Astrocyte (in vitro differentiated cells and primary cell): ENCODE measurements at places on chromosomes 16 and 17. TPM values are rescaled to one million over a fixed set of nuclear protein-coding genes. Genes with fewer than 3 reads are reported as not detected.

- no peak overlapping the region for H3K27ac ChIP-seq
- no peak overlapping the region for H3K4me3 ChIP-seq
- peaks cover 12% of the 10 kb centered on the region for H3K4me1 ChIP-seq
- H3K36me3 ChIP-seq, result no peaks in the 10 kb centered on the region
Measured at GRCh38 chr17:81453712-81454111, 58.5 kb downstream of the BAHCC1 start.

DNA sequence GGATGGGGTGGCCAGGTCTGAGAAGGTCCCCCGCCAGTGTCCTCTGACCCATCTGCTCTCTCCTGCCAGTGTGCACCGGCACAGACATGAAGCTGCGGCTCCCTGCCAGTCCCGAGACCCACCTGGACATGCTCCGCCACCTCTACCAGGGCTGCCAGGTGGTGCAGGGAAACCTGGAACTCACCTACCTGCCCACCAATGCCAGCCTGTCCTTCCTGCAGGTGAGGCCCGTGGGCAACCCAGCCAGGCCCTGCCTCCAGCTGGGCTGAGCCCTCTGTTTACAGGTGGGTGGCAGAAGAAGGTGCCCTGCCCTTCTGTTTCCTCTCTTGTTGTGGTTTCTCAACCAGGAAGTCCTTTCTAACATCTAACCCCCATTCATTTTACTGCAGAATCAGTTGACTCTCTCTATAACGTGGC is 7.1 kb downstream of the ERBB2 start:
- H3K27ac ChIP-seq, result no peak overlapping the region
- no peak for DNase-seq

GRCh38 chr16:47787696-47788095 is 326.6 kb downstream of the PHKB start:
- no peak overlapping the region for H3K4me3 ChIP-seq
- H3K4me1 ChIP-seq, result no peaks in the 10 kb centered on the region
- H3K27me3 ChIP-seq, result peaks cover 2% of the 10 kb centered on the region
- no peak overlapping the region for H3K27ac ChIP-seq
- DNase-seq, result peak; percentile 17

- H3K27me3 ChIP-seq, result peaks cover 19% of the 10 kb centered on the region
- no peaks in the 10 kb centered on the region for H3K4me1 ChIP-seq
- DNase-seq, result no peak
- H3K36me3 ChIP-seq, result no peaks in the 10 kb centered on the region
- no peak overlapping the region for H3K4me3 ChIP-seq
Measured at GRCh38 chr16:67356396-67356795, 29.8 kb downstream of the LRRC36 start.

DNAAF8 gene
- total RNA-seq, result 2.7 and 2.9 TPM in 2 replicates

DNA sequence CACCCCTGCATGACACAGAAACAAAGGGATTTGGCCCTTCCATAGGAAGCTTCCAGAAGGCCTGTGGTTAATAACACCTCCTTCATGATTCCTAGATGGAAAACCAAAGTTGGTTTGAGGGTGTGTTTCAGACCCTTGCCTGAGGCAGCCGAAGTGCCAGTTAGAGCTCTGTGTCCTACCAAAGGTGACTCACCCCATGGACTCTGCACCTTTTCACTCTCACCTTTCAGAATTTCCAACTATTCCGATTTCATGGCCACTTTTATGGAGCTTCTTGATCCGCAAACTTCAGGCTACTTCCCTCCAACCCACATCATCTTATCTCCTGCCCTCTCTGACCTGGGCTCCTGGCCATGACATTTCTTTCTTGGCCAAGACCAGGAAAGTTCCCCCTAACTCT is 49.2 kb downstream of the MEOX1 start:
- peaks cover 3% of the 10 kb centered on the region for H3K27me3 ChIP-seq
- DNase-seq, result no peak
- H3K4me3 ChIP-seq, result no peak overlapping the region
- H3K4me1 ChIP-seq, result no peaks in the 10 kb centered on the region
- H3K27ac ChIP-seq, result no peak overlapping the region

- H3K27ac ChIP-seq, result peak overlapping the region; percentile 72
- H3K36me3 ChIP-seq, result peaks cover 14% of the 10 kb centered on the region
- peak overlapping the region; percentile 82 for H3K4me3 ChIP-seq
- no peaks in the 10 kb centered on the region for H3K27me3 ChIP-seq
- peak; percentile 16 for DNase-seq
Measured at GRCh38 chr17:63601439-63602371, 1.0 kb downstream of the TACO1 start.
